HT1080 (cell line): ENCODE measurements at places on chromosomes 2 and 18. TPM values are rescaled to one million over a fixed set of nuclear protein-coding genes. Genes with fewer than 3 reads are reported as not detected.

FBXO48 gene
- total RNA-seq = 0.63 and 0.73 TPM in 2 replicates

GRB14 gene
- 3.8 and 4.6 TPM in 2 replicates for total RNA-seq

LINC00305 gene
- not detected in 2 replicates for total RNA-seq

DAW1 gene
- 0.17 TPM in 1 of 2 replicates, not detected in the other for total RNA-seq

MSGN1 gene
- total RNA-seq = not detected in 2 replicates

TDRD15 gene
- not detected in 2 replicates for total RNA-seq

CHRND gene
- not detected in 2 replicates for total RNA-seq

SCYGR4 gene
- not detected in 2 replicates for total RNA-seq

GPR45 gene
- not detected in 2 replicates for total RNA-seq

MAB21L4 gene
- not detected in 2 replicates for total RNA-seq

KCNJ3 gene
- 0.37 TPM in 1 of 2 replicates, not detected in the other for total RNA-seq

FLACC1 gene
- 0.53 and 1.9 TPM in 2 replicates for total RNA-seq

KIAA1328 gene
- 1.2 and 1.4 TPM in 2 replicates for total RNA-seq

LRP1B gene
- total RNA-seq = 0.03 and 0.05 TPM in 2 replicates

CD302 gene
- total RNA-seq = 2.6 and 4.9 TPM in 2 replicates

SLC9A4 gene
- not detected in 2 replicates for total RNA-seq

DSG4 gene
- not detected in 2 replicates for total RNA-seq

RTP5 gene
- not detected in 2 replicates for total RNA-seq

NEU2 gene
- total RNA-seq = 0.24 and 0.37 TPM in 2 replicates

RPRM gene
- not detected in 2 replicates for total RNA-seq

ANKRD62 gene
- total RNA-seq = 0.03 and 0.10 TPM in 2 replicates

EGR4 gene
- not detected in 2 replicates for total RNA-seq

VIL1 gene
- 0.05 TPM in 1 of 2 replicates, not detected in the other for total RNA-seq

FBLN7 gene
- 0.03 TPM in 2 replicates for total RNA-seq

DNPEP gene
- total RNA-seq = 77.0 and 94.9 TPM in 2 replicates

KIF1A gene
- total RNA-seq = 0.14 TPM in 1 of 2 replicates, not detected in the other

YPEL5 gene
- total RNA-seq = 17.0 and 25.5 TPM in 2 replicates

REG1B gene
- not detected in 2 replicates for total RNA-seq

TMEM37 gene
- total RNA-seq = 0.24 and 0.27 TPM in 2 replicates

FEV gene
- total RNA-seq = not detected in 2 replicates

RGPD4 gene
- total RNA-seq = not detected in 2 replicates

AQP12B gene
- not detected in 2 replicates for total RNA-seq

LGALSL gene
- total RNA-seq = 1.7 and 3.0 TPM in 2 replicates

POU3F3 gene
- not detected in 2 replicates for total RNA-seq

TNS1 gene
- 9.6 and 10.5 TPM in 2 replicates for total RNA-seq

LRATD1 gene
- 8.2 and 11.1 TPM in 2 replicates for total RNA-seq

INHA gene
- total RNA-seq = not detected in 2 replicates

PLB1 gene
- total RNA-seq = 1.2 and 1.8 TPM in 2 replicates

KCNJ13 gene
- not detected in 2 replicates for total RNA-seq

CD226 gene
- 0.03 and 0.17 TPM in 2 replicates for total RNA-seq

EPG5 gene
- total RNA-seq = 10.2 and 12.7 TPM in 2 replicates

HNMT gene
- not detected in 2 replicates for total RNA-seq
